ENCODE measurements at places on chromosomes 7 and 10.

GRCh38 chr7:112262855-112263487 is 56.5 kb downstream of the ZNF277 start:
- DNase-seq, result no peak

GRCh38 chr7:29565982-29566746 is 2.5 kb downstream of the PRR15 start:
- DNase-seq, result no peak

DNA sequence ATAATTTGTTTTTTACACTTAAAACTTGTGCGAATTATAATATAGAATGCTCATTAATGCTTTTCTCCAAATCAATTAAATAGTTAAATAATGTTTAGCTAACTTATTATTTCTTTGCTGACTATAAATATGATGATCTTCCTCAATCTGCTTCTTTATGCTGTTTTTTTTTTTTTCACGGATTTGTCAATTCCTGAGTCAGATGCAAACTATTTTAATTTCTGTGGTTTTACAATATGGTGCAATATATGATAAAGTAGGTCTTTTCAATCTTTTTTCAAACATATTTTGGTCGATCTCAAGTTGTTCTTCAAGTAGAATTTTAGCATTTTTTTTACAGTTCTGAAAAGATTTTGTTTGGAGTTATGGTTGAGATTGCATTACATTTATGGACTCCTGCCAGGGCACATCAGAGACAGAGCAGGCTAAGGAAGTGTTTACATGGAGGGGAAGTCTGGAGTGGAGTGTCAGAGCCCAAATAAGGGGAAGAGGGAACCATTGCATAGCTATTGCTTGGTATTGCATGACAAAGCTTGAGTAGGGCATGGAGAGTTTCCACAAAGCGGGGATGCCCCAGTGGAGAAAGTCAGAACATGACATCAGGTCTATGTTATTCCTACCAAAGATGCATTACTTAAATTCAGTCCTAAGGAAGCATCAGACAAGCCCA is 204.4 kb downstream of the OTUD1 start:
- no peak for DNase-seq

DNA sequence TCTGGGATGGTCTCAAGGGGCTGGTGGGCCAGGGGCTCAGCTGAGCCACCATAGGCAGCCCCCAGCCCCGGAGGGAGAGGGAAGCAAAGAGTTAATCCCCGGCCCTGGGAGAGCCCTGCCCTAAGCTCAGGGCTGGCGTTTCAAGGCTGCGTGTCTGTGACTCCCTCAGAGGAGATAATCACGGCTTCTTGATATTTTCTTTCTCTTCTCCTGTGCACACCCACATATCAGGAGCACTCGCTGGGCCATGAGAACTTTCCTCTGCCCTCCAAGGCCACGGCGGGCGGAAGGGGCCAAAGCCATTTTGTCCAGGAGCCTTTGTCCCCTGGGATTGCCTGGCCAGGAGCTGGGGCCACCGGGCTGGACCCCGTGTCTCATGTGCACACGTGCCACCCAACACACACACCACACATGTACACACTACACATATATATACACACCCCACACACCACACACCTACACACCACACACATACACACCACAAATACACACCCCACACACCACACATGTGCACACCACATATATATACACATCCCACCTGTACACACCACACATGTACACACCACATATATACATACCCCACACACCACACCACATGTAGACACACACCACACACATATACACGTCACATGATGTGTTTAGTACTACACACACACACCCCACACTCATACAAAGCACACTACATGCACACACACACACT is 16.9 kb downstream of the VENTX start:
- DNase-seq, result no peak

GRCh38 chr10:133329491-133330202 is 7.0 kb downstream of the CALY start:
- DNase-seq, result peak; percentile 90

DNA sequence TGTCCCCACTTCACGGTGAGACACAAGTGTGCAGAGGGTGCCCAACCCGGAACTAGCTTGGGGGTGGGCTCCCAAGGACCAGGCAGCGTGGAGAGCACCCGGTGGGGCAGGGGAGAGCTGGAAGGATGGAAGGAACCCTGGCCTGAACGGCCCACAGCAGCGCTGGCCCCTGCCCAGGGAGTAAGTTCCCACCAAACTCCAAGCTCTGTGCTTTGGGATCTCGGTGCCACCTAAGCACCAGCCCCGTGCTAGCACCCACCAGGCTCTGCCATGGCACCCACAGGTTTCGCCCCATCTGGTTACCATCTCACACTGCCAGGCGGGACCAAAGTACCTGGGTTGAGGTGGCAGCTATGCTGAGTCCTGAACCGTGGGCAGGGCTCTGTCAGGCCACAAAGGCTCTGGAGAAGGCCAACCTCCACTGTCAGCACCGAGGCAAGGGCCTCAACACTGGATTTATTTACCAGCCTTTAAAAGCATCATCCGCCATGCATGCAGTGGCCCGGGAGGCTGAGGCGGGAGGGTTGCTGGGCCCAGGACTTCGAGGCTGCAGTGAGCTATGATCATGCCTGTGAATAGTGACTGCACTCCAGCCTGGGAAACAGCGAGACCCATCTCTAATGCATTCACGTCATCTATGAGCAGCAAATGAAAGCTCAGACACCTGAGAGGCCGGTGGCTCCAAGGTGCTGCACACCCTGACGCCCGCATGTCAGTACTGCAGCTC is 16.0 kb downstream of the GPER1 start:
- no peak for DNase-seq
